Activated CD4-positive, alpha-beta T cell treated with anti-CD3 and anti-CD28 coated beads, Interleukin-2, amount 50 U/mL, for 48 hours (primary cell): ENCODE measurements at places on chromosomes 13 and 19.
A peak's percentile ranks its signal among the peaks of the same experiment; 100 is the strongest.

DNA sequence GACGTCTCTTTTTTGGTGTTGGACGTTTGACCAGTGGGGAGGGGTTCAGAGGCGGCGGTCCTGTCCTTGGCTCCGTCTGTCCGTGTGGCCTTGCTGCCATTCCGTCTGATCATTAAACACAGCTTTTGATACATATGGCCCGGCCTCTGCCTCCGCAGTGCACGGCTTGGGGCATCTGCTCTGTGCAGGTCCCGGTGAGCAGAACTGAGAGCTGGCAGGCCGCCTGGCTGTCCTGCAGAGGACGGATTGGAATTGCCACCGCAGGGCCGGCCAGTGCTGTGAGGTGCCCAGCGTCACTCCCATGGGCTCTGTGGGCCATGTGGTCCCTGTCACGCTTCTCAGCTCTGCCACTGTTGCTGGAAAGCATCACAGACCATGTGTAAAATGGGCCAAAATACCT, 5.4 kb upstream of the TMPRSS9 start:
- DNase-seq = no peak

DNA sequence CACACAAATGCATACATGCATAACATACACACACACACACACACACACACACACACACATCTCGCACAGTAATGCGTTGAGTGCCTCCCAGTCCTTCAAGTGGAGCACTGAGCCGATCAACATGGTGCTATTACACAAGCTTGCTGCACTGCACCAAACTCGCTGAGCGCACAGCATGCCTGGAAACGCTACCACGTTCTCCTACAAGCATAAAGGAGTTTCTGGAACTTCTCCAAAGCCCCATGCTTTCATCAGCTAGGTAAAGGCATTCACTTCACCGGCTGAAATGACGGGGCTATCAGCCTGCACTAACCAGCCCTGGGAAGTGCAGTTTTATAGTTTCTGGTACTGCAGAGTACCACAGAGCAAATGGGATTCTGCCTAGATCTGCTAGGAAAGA, 92.7 kb downstream of the FGF14 start:
- no peak for DNase-seq

GRCh38 chr13:97043302-97043701, 49.0 kb upstream of the OXGR1 start:
- DNase-seq = no peak

DNA sequence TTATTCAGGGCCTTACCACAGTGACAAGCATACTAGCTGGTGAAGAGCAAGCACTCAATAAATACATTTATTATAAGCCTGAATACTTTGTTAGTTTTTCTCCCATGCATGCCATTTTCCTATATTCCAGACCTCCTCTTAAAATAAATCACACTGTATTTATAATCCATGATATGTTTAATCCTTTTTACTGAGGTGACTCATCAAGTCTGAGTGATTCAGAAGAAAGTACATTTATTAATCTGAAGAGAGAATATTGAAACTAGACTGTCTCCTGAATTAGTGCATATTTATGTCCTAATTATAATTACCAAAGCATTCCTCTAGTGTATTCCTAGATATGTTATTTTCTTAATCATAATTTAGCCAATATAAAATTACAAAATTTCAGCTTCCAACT, 323.3 kb downstream of the NALCN start:
- DNase-seq = no peak

- no peak for DNase-seq
Observed at GRCh38 chr19:2631213-2631821, 71.2 kb downstream of the GNG7 start.

- DNase-seq = no peak
Observed at GRCh38 chr19:7427944-7428343, 60.9 kb downstream of the PEX11G start.

- DNase-seq = no peak
Observed at GRCh38 chr19:6833166-6833790, 54.1 kb upstream of the ADGRE1 start.

DNA sequence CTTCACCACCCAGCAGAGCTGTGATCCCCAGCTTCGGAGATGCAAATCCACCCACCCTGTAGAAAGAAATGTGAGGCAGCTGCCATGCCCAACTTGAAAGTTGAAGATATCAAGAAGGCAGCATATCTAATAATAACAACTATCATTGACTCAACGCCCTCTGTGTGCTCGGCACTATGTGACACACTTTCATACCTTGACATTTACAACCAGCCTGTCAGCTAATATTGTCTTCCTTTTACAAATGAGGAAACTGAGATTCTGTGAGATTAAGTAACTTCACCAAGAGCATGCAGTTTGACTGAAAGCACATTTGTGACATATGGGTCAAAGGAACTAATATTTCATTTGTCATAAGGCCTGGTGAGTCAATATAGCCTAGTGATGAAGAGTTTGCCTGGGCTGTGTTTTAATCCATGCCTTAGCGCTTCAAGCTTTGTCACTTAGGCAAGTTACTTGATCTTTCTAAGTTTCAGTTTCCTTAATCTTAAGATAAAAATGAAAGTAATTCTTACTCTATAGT, 137.0 kb downstream of the FLT1 start:
- no peak for DNase-seq

- no peak for DNase-seq
Observed at GRCh38 chr19:8635422-8635821, 5.0 kb downstream of the NFILZ start.

DNA sequence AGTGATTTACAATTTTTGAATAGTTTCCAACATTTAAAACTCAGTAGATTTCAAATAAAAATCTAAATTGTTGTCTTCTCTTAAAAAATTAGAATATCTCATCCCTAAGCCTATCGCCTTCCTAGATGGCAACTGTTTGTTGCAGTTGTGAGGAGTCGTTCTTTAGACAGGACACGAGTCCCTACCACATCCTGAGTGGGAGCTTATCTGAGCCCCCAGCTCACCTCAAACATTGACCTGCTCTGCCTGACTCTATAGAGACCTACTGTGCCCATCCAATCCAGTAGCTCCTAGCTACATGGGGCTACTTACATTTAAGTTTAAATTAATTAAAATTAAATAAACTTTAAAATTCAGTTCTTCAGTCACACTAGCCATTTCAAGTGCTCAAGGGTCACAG, 434.7 kb downstream of the FOXO1 start:
- DNase-seq = no peak

DNA sequence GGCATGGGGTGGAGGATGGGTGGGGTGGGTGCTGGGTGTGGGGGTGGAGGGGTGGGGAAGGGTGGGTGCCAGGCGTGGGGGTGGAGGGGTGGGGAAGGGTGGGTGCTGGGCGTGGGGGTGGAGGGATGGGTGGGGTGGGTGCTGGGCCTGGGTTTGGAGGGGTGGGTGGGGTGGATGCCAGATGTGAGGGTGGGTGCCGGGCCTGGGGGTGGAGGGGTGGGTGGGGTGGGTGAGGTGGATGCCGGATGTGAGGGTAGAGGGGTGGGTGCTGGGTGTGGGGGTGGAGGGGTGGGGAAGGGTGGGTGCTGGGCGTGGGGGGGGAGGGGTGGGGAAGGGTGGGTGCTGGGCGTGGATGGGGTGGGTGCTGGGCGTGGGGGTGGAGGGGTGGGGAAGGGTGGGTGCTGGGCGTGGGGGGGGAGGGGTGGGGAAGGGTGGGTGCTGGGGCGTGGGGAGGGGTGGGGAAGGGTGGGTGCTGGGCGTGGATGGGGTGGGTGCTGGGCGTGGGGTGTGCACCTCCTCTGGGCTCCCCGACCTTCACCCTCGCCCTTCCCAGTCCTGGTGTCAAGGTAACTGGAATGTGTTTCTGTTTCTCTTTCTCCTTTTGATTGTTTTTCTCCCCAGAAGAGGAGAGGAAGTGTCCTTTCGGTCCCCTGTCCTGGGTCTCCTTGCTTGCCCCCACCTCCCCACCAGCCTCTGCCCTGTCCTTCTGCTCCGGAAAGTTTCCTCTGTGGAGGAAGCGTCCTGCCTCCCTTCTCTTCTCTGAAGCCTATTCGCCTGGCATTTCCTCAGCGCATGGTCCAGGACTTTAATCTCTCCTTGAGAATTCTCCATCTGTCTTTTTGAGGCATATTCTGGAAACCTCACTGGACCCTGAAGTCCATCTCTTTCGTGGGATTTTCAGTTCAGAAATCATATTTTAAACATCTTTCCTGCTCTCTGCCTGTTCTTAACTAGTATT, 22.9 kb upstream of the CFAP97D2 start:
- DNase-seq = no peak

GRCh38 chr13:29105779-29106178, 285.6 kb downstream of the MTUS2 start:
- DNase-seq = no peak

DNA sequence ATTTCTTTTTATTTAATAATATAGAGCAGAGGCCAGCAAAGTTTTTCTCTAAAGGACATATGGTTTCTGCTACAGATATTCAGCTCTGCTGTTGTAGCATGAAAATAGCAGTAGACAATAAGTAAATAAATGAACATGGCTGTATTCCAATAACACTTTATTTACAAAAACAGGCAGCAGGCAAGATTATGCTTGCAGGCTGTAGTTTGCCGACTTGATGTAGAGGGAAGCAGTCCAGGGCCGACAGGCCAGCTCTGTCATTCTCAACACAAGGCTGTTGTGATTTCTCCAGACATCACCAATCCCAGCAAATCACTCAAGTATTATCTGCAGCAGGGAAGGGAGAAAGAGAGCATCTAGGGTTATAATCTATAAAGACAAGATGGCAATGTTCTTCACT, 1062.5 kb upstream of the PCDH9 start:
- DNase-seq = no peak

DNA sequence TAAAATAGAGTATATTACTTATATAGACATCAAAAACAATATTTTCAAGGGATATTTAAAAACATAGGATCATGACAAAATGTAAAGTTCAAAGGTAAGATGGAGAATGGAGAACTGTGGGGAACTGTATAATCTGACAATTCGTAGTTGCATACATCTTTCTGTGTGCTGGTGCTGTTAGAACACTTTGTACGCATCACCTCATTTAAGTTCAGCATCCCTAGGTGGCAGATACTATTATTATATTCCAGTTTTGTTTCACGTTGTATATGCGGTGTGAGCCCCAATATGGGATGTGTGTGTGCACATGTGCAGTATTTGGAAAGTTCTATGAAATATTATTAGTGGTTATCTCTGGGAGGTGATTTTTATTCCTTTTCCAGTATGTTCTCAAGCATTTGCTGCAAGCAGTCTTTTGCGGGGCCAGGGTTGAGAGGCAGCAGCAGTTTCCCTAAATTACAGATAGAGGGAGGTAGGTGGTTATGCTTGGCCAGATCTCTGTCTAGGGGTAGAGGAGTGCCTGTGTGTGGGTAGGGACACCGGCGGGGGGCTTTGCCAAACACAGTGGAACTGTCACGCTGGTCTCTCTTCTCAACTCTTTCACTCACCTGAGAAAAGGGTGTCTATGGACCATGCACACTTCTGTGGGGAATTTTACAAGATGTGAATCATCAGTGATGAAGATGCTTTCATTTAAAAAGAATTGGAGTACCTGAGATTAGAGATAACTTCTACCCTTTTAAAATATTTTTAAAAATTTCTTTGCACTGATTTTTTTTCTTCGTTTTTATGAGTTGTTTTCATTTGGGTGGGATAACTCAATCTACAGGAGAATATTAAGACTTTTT, 55.6 kb upstream of the ALOX5AP start:
- peak; percentile 27 for DNase-seq

DNA sequence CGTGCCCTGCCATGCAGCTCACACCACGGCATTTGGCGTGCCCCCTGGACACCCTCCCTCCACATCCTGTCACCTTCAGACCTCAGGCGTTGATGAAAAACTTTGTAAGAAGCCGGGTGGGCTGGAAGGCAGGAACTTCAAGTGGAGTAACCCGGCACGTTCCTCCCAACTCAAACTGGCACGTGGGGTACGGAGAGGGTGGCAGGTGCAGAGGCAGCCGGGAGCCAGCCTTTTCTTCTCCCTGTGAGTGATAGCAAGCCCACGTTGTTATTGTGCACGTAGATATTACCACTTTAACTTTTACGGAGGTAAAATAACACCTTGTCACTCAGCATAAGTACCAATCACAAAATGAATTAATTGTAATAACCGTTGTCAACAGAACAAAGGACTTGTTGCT, 198.0 kb downstream of the ZNF536 start:
- no peak for DNase-seq

DNA sequence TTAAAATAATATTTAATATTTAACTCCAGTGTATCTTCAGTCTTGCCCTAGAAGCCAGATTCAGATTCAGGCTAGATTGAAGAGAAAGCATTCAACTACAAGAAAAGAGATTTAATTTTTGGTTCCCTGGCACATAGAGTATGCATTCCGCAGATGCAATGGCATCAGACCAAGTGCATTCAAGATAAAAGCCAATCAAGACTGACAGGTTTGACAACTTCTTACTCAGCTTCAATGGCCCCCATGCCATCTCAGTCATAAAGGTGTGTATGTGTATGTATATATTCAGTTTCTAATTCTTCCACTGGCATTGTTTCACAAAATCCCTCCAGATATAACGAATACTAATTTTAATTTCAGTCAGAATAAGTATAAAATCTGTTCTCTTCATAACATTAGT, 650.8 kb upstream of the GPC6 start:
- DNase-seq = no peak

DNA sequence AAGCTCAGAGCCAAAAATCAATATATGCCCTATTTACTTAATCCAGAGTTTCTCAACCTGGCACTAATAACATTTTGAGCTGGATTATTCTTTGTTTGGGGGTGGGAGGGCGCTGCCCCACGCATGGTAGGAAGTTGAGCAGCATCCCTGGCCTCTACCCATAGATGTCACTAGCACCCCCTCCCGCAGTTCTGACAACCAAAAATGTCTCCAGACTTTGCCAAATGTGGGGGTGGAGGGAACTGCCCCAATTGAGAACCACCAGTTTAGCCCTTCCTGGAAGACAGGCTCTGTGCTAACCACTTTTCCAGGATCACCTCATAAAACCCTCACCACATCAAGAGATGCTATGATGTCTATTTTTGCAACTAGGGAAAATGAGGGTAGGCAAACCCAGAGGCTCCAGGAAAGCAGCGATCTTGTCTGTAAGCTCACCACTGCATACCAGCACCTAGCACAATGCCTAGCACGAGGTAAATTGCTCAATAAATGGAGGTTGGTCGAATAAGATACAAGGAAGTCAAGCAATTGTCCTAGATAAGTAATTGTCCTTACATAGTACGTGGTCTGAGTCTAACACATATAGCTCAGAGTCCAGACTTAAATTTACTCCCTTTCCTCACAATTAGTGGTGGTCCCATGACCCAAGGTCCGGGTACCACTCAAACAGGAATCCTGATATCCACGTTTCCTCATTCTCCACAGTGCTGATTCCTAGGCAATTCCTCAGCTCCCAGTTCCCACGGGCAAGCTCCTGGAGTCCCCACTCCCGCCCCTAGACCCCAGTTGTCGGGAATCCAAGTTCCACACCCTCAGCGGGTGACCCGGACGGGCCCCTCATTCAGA, 892 bp downstream of the TRIR start:
- peak; percentile 66 for DNase-seq

DNA sequence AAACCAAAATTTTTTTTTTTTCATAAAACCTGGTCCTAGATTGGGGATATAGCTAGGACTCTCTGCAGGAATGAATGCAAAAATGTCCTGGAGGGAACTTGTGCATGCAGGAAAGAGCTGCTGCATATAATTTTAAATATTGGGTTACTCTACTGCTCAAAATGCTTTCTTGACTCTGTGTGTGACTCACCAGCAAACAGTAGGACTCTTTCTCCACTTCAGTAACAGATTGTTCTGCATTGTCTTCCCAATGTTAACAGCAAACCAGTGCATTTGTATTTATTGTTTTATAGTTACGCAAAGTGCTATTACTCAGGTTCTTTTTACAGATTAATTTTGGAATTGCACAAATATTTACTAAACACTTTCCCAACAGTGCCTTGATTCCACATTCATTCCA, 163.7 kb upstream of the KL start:
- no peak for DNase-seq

GRCh38 chr19:424546-424945, 15.6 kb upstream of the C2CD4C start:
- DNase-seq = no peak

- DNase-seq = no peak
Observed at GRCh38 chr19:39951686-39952085, 17.3 kb upstream of the FCGBP start.
